ENCODE measurements at places on chromosomes 16 and 17.

DNA sequence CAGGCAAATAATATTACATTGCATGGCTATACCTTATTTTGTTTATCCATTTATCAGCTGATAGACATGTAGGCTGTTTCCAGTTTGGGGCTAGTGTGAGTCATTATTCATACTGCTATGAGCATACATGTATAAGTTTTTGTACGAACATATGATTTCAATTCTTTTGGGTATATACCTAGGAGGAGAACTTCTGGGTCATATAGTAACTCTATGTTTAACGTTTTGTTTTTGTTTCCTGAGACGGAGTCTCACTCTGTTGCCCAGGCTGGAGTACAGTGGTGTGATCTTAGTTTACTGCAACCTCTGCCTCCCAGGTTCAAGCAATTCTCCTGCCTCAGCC is 2.4 kb upstream of the ITGAL start:
- no peak for DNase-seq

DNA sequence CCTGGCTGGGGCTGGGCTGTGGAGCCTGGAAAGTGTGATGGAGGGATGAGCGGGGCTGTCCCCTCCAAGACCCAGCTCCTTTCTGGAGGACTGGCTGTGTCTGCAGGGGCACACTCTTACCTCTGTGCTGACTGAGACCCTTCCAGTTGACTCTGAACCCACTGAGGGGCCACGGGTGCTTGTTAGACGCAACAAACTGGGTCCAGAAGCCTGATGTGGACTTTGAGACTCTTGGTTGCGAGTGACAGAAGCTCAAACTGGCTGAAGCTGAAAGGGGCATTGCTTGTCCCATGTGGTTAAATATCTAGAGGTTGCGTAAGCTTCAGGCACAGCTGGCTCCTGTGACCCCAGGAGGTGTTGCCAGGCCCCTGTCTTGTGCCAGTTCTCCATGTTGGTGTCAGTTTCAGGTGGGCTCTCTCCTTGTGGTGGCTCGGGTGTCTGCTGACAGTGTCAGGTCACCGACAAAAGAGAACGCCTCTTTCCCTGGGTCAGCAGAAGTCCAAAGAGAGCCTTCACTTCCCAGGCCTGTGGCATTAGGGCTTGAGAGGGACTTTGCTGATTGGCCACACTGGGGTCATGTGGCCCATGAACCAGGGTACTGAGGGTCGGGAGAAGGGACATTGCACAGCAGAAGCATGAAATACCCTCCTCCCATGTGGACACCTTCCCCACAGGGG is 16.7 kb downstream of the ADCY7 start:
- DNase-seq: no peak

- no peak for DNase-seq
Measured at GRCh38 chr17:19645734-19646201, 2.8 kb upstream of the ALDH3A2 start.

DNA sequence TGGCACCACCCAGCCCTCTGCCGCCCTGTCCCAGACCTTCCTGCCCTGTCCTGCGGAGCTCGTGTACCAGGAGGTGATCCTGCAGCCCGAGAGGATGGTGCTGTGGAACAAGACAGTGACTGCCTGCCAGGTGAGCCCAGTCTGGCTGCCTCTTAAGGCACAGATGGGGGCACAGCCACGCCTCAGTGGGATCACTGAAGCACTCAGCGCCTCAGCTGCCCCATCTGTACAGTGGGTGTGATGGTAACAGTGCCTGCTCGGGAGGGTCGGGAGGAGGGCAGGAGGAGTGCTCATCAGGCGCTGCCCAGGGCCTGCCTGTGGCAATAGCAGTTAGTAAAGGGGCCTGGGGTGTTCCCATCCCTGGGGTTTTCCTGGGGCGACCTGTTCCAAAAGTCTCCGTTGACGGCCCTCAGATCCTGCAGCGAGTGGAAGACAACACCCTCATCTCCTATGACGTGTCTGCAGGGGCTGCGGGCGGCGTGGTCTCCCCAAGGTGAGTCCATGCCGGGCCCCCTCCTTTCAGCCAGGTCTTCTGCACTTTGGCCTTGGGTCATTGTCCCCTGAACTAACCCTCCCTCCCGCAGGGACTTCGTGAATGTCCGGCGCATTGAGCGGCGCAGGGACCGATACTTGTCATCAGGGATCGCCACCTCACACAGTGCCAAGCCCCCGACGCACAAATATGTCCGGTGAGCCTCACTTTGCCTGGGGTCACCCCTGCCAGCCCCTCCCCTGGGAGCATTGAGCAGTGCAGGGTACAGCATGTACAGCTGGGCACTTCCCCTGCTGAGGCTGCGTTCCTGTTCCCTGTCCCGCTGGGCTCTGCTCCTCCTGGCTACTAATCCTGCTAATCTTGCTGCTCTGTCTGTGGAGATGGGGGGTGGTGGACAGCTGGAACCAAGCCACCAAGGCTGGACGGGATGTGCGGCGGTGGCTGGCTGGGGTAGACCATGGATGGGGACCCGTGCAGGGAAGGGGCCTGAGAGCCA is 4.5 kb upstream of the TCAP start:
- DNase-seq: no peak

DNA sequence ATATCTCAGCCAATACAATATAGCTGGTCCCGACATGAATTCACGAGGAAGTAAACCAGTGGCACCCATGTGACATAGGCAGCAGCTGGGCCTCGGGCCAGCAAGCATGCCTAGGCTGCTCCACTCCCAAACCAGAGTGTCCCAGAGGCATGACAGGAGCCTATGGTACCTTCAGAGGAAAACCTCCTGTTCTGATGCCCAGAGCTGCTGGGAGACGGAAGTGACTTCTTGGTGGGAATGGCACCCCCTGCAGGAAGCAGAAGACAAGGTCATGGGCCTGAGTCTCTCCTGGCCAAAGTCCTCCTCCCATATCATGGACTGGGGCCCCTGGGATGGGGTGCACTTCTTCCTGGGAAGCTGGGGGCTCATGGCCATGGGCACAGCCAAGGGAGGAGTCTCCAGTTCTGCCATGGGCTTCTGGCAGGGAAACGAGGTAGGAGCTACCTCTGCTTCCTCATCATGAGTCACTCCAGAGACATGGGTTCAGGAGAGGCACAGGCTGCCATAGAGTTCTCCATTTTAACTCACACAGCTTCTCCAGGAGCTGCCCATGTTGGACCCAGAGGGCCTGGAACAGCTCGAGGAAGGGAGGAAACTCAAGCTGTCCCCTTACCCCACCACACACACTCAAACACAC is 13.4 kb downstream of the FBF1 start:
- DNase-seq: no peak

GRCh38 chr17:78783711-78784324 is 1.7 kb upstream of the CYTH1 start:
- no peak for DNase-seq

GRCh38 chr16:75382611-75383010 is 50.7 kb downstream of the CFDP1 start:
- DNase-seq: no peak

DNA sequence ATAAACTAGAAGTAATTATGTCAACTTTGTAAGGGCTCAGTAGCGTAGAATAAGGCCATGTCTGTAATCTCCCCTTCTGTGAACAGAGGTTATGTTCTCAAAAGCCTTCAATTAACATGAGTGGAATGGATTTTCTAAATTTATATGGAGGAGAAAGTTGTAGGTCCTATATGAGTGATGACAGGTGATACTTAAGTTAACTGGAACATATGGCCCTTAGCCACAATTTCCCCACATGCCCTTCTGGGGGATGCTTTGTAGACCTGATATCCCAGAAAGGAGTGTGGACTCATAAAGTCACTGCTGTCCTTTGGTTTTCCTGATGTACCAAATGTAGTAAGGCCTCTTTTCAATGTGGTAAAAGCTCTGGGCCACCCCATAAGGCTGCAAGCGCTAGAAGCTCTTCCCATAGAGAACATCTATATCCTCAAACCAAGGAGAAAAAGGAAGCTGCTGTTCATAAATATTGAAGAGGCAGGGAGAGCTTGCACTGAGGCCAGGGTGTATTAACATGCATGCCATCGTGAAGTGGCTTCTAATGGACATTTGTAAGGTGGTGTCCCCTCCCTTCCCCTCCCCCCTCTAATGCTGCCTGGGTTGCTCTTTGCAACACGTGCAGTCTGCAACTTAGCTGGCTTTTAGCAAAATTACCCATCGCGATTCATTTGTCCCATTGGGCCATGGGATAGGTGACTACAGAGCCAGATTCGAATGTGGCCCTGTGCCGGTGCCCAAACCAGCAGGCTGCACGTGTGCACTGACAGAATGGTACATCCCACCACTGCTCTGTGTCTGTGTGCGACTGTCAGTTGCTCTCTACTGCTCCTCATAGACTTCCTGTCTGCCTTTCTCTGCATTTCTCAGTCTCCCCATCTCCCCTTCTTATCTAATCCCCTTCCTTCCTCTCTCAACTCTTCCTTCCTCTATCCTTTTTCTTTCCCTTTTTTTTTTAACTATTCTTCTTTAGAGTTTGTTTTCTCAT is 269.0 kb downstream of the WWOX start:
- DNase-seq: no peak

GRCh38 chr16:87471278-87472141 is 21.3 kb downstream of the ZCCHC14 start:
- DNase-seq: no peak

GRCh38 chr17:28705074-28705659 is 6.5 kb downstream of the PROCA1 start:
- DNase-seq: no peak

DNA sequence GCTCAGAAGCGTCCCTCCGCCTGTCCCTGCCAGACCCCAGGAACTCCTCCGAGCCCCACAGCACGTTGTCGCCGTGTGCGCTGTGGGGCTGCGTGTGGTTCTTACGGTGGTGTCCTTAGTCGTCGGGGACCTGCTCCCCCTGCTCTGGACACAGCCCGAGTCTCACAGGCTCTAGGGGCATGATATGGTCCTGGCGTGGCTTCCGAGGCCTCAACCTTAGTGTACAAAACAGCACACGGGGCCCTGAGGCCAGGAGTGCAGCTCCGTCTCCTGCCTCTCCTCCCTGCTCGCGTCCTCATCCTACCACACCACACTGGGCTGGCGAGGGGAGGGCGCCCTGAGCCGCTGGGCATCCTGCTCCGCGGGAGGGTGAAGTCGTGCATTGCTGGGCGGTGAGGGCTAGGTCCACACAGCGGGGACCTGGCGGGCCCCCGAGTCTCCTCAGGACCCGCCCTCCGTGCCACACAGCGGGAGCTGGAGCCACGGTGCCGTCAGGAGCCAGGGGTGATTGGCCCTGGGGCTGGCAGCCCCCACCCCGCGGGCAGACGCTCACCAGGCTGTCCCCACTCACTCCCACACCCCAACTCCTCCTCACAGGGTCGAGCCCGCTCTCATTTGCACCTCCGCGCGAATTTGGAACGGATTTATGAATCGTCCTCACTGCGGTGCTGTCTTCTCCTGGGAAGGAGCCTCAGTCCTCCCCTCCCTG is 1.2 kb upstream of the MAFG start:
- peak; percentile 54 for DNase-seq

DNA sequence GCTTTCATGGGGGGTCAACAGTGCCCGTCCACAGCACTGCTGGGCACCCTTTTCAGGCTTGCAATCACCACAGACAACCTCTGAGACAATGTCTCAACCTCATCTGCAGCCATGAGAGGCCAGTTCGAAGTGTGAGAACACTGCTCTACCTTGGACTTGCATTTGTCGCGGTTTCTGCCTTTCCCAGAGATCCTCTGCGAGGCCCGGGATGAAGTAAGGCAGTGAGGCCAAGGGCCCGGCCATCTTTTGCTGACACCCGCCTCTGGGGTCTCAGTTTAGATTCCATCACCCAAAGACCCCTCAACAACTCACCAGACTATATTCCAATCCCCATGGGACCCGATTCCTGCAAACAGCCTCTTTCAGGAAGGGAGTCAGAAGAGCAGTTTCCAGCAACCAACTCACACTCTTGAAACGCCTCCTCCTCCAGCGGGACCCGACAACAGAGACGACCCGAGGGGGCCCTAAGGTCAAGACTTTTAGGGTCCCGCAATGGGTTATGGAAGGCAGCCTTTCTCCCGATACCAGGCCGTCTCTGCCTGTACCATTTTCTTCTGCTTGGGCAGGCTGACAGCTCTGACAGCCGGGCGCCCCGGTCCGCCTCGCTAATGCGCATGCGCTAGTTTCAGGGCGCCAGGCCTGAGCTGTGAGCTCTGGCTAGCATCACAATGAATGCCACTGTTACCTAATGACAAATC is 576.0 kb downstream of the KCNJ18 start:
- DNase-seq: no peak

GRCh38 chr16:2033057-2033908 is 6.6 kb downstream of the NHERF2 start:
- DNase-seq: peak; percentile 77

DNA sequence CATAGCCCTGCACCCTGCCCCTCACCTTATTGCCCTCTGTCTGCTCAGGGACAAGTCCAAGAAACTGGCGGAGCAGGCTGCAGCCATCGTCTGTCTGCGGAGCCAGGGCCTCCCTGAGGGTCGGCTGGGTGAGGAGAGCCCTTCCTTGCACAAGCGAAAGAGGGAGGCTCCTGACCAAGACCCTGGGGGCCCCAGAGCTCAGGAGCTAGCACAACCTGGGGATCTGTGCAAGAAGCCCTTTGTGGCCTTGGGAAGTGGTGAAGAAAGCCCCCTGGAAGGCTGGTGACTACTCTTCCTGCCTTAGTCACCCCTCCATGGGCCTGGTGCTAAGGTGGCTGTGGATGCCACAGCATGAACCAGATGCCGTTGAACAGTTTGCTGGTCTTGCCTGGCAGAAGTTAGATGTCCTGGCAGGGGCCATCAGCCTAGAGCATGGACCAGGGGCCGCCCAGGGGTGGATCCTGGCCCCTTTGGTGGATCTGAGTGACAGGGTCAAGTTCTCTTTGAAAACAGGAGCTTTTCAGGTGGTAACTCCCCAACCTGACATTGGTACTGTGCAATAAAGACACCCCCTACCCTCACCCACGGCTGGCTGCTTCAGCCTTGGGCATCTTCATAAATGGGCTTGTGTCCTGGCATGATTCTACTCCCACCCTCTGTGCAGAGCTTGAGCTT is 6.3 kb upstream of the NFATC3 start:
- DNase-seq: no peak

GRCh38 chr17:9105068-9105868 is 84.0 kb downstream of the NTN1 start:
- DNase-seq: no peak

DNA sequence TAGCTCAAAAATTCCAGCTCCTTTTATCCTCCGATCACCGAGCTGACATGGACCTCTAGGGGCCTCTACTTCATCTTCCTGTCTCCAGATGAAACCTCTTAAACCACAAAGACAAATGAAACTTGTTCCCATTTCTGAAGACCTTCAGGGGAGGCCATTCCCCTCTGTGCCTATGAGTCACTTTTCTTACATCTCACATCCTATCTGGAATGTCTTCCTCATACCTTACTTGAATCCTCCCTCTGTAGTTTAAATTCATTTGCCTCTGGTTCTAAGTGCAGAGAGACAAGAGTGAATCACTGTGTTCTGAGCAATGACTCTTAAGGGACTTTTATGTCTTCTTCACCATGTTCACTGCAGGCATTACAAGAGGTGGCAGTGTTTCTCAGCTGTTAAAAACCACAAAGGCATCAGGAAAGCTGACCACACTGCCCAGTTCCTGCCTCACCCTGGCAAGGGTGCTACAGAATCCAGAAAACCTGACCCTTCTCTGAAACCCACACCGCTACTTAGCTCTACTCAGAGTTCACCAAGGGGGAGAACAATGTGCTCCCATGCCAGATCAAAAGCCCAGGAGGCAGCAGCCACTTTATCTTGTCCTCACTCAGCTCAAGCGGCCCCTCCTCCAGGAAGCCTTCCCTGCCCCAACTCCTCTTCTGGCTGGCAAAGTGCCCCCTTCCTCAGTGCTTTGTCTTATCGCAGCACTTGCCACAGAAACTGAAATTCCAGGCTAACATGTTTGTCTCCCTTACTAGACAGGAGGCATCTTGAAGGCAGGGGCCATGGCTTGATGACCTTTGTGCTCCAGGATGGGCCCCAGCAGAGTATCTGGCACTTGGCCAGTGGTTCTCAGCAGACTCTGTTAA is 6.4 kb downstream of the CUEDC1 start:
- DNase-seq: peak; percentile 88

GRCh38 chr17:21129023-21129681 is 2.4 kb downstream of the DHRS7B start:
- no peak for DNase-seq

All from T1000 (cell line).